ENCODE measurements at places on chromosomes 2 and 18. TPM values are rescaled to one million over a fixed set of nuclear protein-coding genes. Genes with fewer than 3 reads are reported as not detected.

RND3 gene
- total RNA-seq: 20.4 TPM

AQP12A gene
- total RNA-seq: not detected

DNA sequence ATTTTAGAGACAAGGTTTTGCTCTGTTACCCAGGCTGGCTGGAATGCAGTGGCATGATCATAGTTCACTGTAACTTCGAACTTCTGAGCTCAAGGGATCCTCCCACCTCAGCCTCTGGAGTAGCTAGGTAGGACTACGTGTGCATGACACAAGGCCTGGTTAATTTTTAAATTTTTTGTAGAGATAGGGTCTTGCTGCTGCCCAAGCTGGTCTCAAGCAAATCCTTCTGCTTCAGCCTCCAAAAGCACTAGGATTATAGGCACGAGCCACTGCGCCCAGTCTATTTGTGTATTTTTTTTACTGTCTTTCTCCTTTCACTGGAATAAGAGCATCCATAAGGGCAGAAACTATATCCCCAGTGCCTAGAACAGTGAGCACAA lies 89.3 kb downstream of the PLEKHM3 start:
- DNase-seq: no peak

DNA sequence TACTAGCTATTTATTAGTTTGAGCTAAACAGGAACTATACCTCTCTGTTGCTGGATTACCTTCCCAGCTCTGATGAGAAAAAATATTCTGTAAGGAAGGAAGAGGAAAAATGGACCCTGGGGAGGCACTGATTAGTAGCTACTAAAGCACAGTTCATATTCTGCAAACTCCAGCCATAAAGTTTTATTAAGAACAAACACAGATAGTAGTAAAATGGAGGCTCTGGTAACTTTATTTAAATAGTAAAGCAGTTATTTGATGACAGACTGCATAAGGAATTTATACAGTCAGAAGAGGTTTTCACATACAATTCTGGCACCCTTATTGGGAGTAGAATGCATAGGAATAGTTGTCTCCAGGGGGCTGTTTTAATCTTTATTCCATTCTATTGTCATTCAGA lies 84.1 kb downstream of the XIRP2 start:
- no peak for DNase-seq

DNA sequence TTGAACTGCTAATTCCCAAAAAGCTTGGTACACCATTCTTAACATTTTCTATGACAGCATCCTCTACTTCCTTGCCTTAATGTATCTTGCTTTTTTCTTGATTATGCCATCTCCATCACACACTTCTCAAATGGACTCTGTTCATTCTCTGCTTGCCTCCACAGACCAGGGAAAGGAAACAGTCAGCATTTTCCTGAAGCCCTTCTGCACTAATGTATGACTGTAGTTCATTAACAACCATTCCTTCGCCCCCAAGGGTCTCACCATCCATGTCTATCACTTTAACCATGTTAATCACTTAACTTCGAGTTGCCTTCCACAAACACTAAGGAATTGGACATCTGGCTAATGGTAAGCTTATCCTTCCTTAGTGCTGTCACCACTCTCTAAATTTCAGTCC lies 54.8 kb downstream of the COBLL1 start:
- no peak for DNase-seq

RAB6C gene
- total RNA-seq: 0.22 TPM

DNA sequence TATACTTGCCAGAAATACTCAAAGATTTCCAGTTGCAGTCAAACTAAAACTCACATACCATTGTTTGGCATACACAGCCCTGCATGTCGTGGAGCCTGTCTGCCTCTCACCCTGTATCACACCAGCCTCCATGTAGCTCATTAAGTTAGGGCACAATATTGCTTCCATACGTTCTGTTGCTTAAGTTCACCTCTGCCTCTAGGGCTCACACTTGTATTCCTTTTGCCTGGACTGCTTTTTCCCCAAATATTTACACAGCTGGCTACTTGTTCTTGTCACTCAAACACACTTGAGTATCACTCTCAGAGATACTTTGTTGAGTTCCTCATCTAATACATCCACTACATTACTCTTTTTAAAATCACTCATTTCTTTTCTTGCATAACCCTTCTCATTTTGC lies 83.1 kb downstream of the PTH2R start:
- DNase-seq: no peak

GRCh38 chr2:205969584-205969983 lies 116.4 kb downstream of the INO80D start:
- no peak for DNase-seq

DNA sequence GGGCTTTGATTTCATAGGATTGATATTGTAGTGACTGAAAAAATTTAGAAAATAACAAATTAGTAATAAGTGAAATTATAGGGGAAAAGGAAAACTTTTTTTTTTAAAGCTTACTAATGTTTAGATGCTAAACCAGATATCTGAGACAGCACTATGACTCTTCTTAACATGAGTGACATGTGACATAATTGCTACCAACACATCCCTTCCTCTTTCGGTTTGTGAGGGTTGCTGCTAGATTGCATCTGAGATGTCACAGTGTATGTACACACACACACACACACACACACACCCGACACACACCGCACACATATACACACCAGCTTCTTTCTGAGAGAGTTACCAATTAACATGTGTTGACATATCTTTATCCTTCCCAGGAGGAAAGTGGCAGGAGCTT lies 18.0 kb downstream of the RAPGEF4 start:
- DNase-seq: no peak

DNA sequence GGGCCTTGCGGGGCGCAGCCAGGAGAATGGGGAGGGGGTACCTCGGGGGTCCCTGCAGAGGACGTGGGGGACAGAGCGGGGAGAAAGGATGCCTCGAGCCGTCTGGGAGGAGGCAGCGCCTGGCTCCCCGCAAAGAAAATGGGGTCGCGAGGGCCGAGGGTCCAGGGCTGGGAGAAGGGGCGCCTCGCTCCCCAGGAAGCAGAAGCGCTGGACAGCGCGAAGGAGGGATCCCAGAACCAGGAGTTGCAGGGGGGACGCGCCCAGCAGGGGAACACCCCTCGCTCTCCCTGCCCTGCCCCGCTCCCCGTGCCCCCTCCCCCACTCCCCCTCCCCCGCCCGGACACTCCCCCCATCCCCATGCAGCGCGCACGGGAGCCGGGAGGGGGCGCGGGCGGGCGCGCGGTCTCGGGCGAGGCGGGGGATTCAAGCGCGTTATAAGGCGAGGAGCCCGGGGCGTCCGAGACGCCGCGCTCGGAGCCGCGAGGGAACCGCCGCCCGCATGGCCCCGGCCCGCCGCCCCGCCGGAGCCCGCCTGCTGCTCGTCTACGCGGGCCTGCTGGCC lies at the start of gene ERFE:
ERFE (plus strand) TSS at position 462 of the 562 bp plus-strand sequence; CDS start at position 500, 38 bp downstream.
- DNase-seq: peak; percentile 59

DNA sequence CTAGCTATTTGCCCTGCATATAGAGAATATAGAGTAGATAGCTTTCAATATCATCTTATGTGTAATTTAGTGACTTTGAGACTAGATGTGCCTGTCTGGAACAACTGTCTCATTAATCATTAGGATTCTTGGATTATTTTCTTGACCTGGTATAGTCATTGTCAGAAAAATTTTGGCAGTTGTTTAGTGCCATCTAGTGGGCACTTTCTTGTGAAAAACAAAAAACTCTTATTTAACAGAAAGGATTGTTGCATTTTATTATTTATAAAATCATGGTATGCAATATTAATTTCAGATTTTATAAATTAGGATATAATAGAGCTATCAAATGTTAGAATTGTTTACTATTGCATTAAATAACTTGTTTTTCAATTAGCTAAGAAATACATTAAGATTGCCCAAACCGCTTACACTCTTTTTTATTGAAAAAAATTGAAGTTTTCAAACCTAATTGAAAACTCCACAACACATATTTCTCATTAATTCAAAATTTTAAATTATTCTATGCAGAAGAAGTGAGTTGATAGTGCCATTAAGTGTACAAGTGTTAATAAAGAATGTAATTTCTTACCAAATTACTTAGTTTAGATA lies 80.3 kb downstream of the DYNAP start:
- DNase-seq: no peak

ABCB11 gene
- 0.13 TPM for total RNA-seq

DNA sequence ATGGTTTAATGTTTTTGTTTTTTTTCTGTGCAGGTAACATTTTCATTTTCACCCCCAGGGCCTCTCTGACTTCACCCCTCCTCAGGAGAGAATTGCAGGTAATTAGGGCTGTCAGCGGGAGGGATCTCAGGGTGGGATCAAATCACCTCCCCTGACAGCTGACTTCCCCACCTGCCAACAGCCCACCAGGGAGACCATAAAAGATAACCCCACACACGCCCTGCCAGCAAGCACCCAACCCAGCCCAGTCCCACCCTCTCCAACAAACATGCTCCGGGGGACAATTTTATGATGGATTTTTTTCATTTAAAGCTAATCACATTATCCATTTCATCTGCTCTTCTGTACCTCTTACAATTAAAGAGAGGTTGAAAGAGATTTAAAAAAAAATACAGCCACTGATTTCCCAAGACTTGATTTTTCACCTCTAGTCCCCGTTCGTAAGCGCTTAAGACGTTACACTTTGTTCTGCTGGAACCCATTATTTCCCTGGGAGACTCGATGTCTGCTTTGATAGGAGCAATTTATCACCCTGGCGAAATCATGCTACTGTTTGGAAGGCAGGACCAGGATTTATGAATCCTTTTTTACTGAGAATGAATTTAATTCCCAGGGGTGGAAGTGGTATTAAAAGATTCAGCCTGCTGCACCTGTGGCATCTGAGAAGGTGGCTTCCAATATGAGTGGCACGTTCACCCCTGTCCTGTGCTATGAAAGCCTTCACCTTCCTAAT lies 232.9 kb upstream of the ID2 start:
- no peak for DNase-seq

SPP2 gene
- total RNA-seq: not detected

DNA sequence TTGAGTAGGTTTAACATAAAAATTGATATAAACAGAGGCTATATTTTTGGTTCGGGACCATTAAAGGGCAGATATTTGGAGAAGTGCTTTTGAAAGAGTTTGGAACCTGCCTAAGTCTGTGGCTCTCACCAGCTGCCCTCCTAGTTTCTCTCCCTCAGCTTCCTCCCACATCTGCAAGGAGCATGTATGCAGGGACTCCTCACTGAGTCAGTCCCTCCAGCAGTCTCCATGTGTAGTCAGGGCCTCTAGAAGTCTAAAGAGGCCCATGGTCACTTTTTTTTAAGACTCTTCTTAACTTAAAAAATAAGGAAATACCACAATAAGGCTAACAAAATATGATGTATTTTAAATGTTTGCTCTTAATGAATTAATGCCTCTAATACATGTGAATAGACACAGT lies 220.0 kb upstream of the TANK start:
- DNase-seq: no peak

DNA sequence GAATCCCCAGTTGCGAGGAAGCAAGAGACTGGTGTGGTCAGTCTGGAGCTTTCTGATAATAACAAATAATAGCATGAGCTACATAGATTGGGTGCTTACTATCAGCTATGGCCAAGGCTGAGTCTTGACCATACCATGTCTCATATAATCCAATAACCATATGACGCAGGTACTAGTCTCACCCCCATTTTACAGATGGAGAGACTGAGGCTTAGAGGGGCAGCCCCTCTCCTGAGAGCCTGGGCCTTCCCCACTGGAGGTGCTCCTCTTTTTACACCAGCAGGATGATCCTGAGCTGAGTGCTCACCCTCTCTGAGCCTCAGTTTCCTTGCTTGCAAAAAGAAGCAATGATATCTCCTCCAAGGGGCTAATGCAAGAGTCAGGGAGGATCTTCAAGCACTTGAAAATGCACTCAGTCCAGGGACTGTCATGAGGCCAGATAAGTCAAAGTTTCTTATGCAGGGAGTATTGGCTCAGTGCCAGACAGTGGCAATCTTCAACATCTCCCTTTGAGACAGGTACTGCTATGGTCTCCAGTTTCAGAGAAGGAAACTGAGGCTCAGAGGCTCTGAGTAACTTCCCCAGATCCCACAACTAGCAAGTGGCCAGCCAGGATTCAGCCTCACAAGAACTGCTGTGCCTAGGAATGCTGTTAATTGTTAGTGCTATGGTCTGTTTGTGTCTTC lies 149.7 kb downstream of the TFCP2L1 start:
- no peak for DNase-seq

ABCG8 gene
- 0.11 TPM for total RNA-seq

DNA sequence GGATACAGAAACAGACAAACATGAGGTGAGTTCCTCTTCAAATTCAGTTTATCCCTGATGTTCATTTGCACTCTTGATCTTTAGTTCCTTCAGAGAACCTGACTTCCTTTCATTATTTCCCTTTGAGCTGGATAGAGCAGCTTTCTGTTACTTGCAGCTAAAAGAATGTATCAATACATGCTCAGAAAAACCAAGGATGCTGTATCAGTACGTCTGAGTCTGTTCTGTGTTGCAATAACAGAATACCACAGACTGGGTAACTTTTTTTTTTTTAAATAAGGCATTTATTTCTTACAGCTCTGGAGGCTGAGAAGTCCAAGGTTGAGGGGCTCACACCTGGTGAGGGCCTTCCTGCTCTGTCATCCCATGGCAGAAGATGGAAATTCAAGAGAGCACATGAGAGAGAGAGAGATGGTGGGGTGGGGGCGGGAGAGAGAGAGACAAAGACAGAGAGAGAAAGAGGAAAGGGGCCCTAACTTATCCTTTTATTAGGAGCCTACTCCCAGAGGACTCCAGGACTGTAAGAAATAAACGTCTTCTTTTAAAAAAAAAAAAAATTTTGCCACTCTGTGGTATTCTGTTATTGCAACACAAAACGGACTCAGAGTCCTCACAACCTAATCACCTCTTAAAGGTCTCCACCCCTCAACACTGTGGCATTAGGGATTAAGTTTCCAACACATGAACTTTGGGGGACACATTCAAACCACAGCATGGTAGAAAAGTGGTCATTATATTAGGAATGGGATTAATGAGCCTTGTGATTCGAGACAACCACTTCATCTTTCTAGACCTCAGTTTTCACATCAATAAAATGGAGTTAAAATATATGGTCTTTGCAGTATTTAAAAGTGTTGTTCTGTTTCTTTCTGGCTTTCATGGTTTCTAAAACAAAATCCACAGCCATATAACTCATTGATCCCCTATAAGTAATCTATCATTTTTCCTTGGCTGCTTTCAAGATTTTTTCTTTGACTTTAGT lies 18.4 kb upstream of the SELENOI start:
- DNase-seq: no peak

PAX3 gene
- total RNA-seq: not detected

- DNase-seq: no peak
Observed at GRCh38 chr2:33788044-33788443, 188.9 kb upstream of the FAM98A start.

GRCh38 chr18:10877987-10878386 lies 271.4 kb downstream of the PIEZO2 start:
- DNase-seq: no peak

- DNase-seq: no peak
Observed at GRCh38 chr2:227908266-227909054, 37.0 kb downstream of the DAW1 start.
